Left hindlimb (tissue), 1 donor: ENCODE measurements at places on chromosomes 4 and X.

DNA sequence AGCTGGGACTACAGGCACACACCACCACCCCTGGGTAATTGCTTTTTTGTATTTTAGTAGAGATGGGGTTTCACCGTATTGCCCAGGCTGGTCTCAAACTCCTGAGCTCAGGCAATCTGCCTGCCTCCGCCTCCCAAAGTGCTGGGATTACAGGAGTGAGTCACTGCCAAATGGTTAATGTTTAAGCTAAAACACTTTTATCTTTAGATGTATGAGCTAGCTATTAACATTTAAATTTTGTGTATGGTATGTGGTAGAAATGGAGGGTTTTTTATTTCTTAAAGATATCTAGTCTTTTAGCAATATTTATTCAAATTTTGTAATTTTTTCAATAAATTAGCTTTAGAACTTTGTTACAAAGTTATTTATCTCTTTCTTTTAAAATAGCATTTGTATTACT lies 1659.8 kb upstream of the ADGRL3 start:
- DNase-seq: no peak

DNA sequence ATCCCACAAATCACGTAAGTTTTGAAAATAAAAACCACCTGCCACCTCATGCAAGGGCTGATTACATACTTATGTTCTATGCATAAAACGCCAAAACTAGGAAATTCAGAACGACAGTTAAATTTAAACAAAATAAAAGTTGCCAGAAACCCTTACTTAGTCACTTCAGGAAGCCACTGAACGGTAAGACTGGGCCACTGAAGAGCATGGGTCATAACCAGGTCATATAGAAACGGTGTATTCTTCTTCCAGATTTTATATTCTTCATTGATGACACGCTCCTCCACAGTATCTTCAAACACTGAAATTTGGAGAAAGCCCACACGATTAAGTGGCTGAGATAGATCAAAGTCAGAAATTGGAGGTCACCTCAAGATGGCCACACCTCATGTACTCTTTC lies 1.2 kb downstream of the RBBP7 start:
- DNase-seq: no peak

- no peak for DNase-seq
Measured at GRCh38 chr4:152102436-152103000, 341.7 kb upstream of the GATB start.

- DNase-seq: no peak
Measured at GRCh38 chr4:883377-884095, 48.6 kb downstream of the GAK start.

GRCh38 chr4:36477861-36478260 lies 196.4 kb downstream of the DTHD1 start:
- no peak for DNase-seq

DNA sequence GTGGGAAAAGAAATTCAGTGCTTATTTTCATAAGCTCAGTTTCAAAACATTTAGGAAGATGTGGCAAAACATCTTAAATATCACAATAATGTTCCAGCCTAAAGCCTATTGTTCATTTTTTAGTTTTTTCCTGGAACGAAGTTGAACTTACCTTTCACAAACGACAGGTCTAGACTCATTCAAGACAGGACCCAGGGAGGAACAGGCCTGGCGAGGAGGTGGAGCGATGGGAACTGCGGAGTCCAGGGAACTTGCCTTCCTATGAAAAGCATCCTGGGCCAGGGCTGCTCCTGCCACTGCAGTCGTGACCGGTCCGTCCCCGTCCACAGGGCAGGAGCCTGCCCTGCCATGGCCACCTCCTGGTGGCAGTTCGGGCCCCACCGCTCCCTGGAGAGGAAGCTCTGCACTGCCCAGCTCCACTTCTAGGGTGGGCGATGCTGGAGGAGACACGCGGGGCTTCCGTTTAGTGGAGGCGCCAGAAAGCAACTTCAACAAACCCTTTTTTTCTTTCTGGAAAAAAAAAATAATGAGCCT lies 96.7 kb upstream of the CBR4 start:
- DNase-seq: no peak

DNA sequence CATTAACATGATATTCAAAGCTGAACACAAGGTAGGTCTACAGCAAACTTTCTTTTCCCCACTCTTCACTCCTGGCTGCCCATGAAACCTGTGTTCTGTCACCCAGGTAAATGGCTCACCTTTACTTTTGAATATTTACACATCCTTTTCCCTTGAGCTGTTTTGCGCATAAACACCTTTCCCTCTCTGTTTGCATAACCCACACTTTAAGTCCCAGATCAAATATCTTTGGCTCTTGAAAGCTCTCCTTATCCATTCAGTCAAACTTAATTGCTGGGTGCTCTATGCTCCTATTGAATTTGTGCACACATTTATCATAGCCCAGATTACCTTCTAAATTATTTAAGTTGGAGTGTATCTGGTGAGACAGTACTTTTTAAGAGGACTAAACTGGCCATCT lies 51.7 kb upstream of the ATP8A1 start:
- DNase-seq: no peak

- DNase-seq: no peak
Measured at GRCh38 chrX:130108647-130109428, 1.5 kb downstream of the ELF4 start.

- DNase-seq: no peak
Measured at GRCh38 chr4:151573474-151573873, 164.5 kb downstream of the FHIP1A start.

GRCh38 chrX:48999030-48999429 lies 3.0 kb downstream of the GRIPAP1 start:
- no peak for DNase-seq

DNA sequence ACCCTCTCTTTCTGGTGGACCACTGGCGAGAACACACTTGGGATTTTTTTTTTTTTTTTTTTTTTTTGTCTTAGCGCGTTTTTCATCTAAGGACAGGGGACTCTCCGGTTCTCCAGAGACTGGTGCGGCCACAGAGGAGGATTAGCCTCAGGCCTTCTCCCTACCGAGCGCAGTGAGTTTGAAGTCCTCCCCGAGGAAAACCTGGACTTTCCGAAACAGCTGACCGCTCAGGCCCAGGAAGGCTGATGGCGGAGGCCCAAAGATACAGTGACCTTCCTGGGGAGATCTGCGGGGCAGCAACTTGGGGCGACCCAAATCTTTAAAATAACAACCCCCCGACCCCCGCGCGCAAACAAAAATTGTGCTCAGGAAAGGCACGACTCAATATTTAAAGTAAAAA lies 9.2 kb downstream of the NKX3-2 start:
- DNase-seq: no peak

DNA sequence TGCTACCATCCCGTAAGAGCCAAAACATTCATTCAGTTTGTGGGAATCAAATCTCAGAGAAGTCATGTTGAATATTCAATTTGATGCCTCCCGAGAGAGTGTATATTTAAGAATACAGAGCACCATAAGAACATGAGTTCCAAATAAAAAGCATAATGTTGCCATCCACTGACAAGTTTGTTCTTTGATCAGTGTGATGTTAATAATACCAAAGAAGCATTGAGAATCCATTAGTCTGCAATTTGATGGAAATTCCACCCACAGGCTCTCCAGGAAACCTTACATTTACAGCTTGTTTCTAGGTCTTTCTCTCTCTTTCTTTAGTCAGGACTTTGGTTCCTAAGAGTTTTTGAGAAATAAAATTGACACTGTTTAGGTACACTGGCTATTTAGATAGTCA lies 200.6 kb upstream of the SFRP2 start:
- no peak for DNase-seq

DNA sequence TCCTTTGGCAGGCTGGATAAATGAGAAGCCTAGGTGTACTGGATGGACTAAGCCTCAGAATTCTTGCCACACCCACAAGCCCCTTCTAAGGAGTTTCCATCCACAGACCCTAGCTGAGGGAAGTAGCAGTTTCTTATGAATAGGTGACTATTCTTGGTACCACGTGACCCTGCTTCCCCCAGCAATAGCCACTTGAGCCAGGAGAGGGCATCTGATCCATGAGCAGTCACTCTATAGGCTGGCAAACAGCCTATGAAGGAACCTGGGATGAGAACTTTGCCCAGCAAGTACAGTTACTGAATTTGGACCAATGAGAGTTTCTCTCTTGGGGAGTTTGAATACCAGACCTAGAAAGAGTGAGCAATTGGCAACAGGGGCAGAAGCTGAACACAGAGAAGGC lies 84.0 kb downstream of the RTL9 start:
- no peak for DNase-seq

DNA sequence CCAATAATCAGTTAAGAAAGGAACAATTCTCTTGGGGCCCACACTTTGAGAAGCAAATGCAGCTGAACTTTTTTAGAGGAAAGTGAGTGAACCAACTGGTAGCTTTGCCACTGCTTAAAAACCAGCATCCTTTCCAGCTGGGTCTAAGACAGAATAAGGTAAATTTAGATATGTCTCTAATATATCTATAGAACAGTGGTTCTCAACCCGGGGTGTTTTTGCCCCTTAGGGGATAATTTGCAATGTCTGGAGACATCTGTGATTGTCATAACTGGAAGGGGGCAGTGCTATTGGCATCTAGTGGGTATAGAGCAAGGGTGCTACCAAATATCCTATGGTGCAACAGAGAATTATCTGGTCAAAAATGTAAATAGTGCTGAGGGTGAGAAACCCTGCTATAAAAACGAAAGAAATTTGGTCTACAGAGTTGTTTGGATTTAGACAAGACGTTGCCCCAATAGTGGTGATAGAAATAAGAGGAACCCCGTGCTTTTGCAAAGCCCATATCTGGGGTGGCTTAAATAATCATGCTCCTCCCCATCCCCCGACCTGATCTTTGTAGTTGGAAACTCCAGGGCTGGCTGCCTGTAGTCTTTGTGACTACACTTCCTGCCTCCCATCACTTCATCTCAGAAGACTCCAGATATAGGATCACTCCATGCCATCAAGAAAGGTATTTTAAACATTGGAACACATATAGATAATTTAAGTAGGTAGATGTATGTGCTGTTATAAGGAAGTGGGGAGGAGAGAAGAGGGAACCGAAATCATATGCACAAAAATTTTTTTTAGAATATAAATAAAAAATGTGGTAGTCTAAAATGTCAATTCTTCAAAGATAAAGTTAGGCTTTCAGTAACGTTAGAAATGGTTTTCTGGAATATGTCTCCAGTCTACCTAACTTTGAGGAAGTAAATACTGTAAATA lies at the start of gene TLR7:
Gene TLR7, plus strand, starts transcription at position 622 of the 927 bp plus-strand sequence. CDS start 507 bp downstream, outside the sequence.
- no peak for DNase-seq
